ENCODE measurements at places on chromosomes 3 and 15. TPM values are rescaled to one million over a fixed set of nuclear protein-coding genes. Genes with fewer than 3 reads are reported as not detected.
A peak's percentile ranks its signal among the peaks of the same experiment; 100 is the strongest.

The GNAT1 gene
- total RNA-seq: not detected

DNA sequence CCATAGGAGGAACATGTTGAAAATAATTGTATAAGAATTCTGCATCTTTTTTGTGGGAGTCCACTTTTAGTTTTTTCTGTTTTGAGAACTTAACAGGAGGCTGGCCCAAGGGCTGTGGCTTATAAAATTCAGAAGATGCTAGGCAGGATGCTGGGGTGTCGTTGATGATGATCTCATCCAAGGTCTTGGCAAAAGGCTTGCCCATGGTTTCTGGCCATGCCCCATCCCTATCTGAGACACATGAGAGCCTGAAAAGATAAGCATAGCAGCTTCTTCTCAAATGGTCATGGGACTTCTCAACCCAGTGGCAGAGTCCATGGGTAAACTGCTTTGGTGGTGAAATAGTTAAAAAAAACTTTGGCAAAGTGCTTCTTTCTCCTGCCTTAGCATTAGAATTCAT, 35.2 kb downstream of the CMSS1 start:
- H3K36me3 ChIP-seq: no peaks in the 10 kb centered on the region
- no peak overlapping the region for H3K4me3 ChIP-seq
- DNase-seq: no peak
- no peaks in the 10 kb centered on the region for H3K4me1 ChIP-seq

The TMC3 gene
- total RNA-seq: not detected

DNA sequence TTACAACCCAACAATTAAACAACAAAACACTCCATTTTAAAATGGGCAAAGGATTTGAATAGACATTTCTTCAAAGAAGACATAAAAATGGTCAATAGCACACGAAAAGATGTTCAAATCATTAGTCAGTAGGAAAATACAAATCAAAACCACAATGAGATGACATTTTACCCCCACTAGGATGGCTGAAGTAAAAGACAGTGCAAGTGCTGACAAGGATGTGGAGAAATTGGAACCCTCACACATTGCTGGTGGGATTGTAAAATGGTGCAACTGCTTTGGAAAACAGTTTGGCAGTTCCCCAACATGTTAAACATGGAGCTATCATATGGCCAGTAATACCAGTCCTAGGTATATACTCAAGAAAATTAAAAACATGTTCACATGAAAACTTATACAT, 11.6 kb downstream of the GALNT15 start:
- H3K36me3 ChIP-seq: no peaks in the 10 kb centered on the region
- peaks cover 9% of the 10 kb centered on the region for H3K4me1 ChIP-seq
- no peak overlapping the region for H3K4me3 ChIP-seq

GRCh38 chr3:141798448-141798845, 35.2 kb downstream of the GRK7 start:
- peaks cover 52% of the 10 kb centered on the region for H3K4me1 ChIP-seq
- H3K4me3 ChIP-seq: peak overlapping the region; percentile 8
- peak overlapping the region; percentile 96 for H3K27ac ChIP-seq
- no peaks in the 10 kb centered on the region for H3K27me3 ChIP-seq
- no peaks in the 10 kb centered on the region for H3K36me3 ChIP-seq

The BLM gene
- total RNA-seq: 49.6 TPM

The C2CD4A gene
- total RNA-seq: not detected

GRCh38 chr15:29420188-29420587, 150.6 kb upstream of the NSMCE3 start:
- no peaks in the 10 kb centered on the region for H3K4me1 ChIP-seq
- no peak for DNase-seq
- H3K27ac ChIP-seq: no peak overlapping the region
- peaks cover 20% of the 10 kb centered on the region for H3K27me3 ChIP-seq
- no peaks in the 10 kb centered on the region for H3K36me3 ChIP-seq

GRCh38 chr15:93987068-93987467, 244.3 kb upstream of the MCTP2 start:
- peaks cover 32% of the 10 kb centered on the region for H3K4me1 ChIP-seq
- peak; percentile 78 for DNase-seq
- peak overlapping the region; percentile 68 for H3K27ac ChIP-seq
- H3K4me3 ChIP-seq: peak overlapping the region; percentile 60
- no peaks in the 10 kb centered on the region for H3K36me3 ChIP-seq

- peak overlapping the region; percentile 91 for H3K4me3 ChIP-seq
- peak; percentile 78 for DNase-seq
- no peaks in the 10 kb centered on the region for H3K36me3 ChIP-seq
Observed at GRCh38 chr15:85330901-85331588, 49.4 kb upstream of the AKAP13 start.

DNA sequence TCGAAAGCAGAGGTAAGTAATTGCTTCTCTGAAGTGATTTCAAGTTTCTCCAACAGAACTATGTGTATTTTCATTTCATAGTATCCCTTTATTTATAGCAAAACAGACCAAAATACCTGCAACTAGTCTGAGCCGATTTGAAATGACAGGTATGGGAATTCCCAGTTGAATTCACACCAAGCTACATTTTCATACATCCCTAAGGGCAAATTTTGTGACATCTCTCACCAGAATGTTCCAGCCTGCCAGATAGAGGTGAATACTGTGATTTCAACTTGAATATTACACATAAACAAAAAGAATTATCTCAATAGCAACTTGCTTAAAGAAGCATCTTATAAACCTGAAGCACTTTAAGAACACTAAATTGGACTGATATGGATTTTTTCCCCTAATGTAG, 235.7 kb downstream of the SLC9A9 start:
- DNase-seq: no peak
- H3K36me3 ChIP-seq: no peaks in the 10 kb centered on the region
- H3K4me3 ChIP-seq: no peak overlapping the region
- no peaks in the 10 kb centered on the region for H3K4me1 ChIP-seq
- H3K27ac ChIP-seq: no peak overlapping the region

The ZNF860 gene
- not detected for total RNA-seq

- H3K36me3 ChIP-seq: no peaks in the 10 kb centered on the region
- no peak for DNase-seq
- H3K27me3 ChIP-seq: no peaks in the 10 kb centered on the region
- H3K4me3 ChIP-seq: no peak overlapping the region
Observed at GRCh38 chr3:136804813-136805212, 14.1 kb upstream of the SLC35G2 start.

The COL8A1 gene
- not detected for total RNA-seq

- H3K4me1 ChIP-seq: peaks cover 17% of the 10 kb centered on the region
- H3K27me3 ChIP-seq: no peaks in the 10 kb centered on the region
- H3K27ac ChIP-seq: peak overlapping the region; percentile 64
- no peak for DNase-seq
Observed at GRCh38 chr3:46154311-46154710, 53.8 kb downstream of the CCR1 start.

The ZNF662 gene
- total RNA-seq: 0.36 TPM
